Fibroblast of skin of abdomen (primary cell): ENCODE measurements at places on chromosomes 3 and 15.
A peak's percentile ranks its signal among the peaks of the same experiment; 100 is the strongest.

DNA sequence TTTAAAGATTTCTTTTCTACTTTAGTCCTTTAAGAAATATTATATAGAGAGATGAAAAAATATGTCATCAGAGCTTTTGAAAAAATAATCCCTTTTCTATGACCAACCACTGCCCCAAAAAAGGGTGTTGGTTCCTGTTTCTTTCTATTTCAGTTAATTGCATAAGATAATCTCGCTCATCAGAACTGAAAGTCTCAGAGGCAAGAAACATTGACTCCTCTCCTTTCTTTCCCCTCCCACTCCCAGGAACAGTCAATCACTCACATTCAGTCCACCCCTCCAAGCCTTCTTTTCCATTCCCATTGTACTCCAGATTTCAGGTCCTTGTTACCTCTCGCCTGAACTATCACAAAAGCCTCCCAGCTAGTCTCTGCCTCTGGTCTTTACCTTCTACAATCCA, 153.7 kb upstream of the ABI3BP start:
- DNase-seq, result peak; percentile 17

DNA sequence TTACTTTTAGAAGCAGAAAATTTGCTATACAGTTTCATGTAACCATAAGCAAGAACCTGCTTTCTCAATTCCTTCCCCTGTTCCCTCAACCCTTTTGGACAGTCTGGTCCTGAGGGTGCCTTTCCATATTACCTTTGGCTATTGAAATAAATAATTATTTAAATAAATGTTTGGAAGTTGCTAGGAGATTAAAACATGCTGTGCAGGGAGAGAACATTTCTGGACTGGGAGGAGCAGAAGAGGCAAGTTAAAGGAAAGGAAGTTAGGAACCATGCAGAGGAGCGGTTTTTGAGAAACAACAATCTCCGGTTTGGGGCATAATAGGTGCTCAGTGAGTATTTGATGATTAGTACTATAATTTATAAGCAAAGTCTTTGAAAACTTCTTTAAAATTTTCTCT, 41.8 kb downstream of the ZNF609 start:
- no peak for DNase-seq

- DNase-seq, result no peak
Observed at GRCh38 chr3:707041-707440, 385.8 kb upstream of the CNTN6 start.

DNA sequence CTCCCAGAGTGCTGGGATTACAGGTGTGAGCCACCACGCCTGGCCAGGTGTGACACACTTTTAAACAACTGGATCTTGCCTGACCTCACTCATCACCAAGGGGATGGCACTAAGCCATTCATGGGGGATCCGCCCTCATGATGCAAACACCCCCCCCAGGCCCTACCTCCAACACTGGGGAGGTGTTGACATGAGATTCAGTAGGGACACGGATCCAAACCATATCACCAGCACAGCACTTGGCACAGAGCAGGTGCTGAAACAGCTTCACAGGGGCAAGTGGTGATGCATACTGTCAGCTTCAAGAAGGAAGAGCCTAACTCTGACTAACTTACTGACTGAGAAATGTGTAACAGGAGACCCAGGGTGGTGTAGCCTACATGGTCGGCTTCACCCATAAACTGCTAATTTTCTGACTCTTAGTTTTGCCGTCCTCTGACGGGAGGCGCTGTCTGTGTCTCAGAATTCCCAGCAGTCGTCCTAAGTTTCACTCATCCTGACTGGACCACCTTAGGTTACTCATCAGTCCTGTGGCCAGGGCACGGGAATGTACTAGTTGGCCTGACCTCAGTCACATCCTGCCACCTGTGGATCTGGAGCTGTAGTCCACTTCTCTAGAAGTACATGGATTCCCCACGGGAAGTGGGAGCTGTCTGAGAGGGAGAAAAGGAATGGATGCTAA, 81.9 kb upstream of the PLXNA1 start:
- no peak for DNase-seq

DNA sequence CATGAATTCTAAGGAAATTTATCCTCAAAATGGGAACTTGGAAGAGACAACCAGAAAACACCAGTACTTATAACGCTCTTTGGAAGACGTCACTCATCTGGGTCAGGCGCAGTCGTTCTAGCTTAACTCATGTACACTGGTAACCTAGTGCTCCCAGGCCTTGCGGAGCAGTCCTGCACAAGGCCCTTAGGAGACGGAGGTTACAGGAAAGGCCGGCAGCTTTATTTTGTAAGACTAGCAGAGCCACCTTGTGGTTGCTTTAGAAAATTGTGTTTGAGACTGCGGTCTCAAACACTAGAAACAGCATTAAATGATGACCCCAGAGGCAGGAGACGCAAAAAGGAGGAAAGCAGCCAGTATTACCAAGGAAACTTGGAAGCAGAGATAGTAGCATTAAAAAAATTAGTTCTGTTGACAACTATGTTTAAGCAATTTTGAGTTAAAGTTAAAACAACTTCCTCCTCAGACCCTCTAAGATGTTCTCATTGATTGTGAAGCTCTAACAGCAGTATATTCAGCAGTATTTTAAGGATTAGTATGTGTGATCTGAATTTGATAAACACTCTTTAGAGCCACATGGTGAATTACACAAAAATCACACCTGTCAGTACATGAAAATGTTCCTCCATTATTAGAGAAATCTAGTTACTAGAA, 141.9 kb upstream of the C2CD4B start:
- DNase-seq, result peak; percentile 81

GRCh38 chr3:132570016-132570415, 27.1 kb upstream of the ACKR4 start:
- DNase-seq, result no peak

- peak; percentile 43 for DNase-seq
Observed at GRCh38 chr3:112793326-112794081, 53.2 kb downstream of the CD200R1L start.

DNA sequence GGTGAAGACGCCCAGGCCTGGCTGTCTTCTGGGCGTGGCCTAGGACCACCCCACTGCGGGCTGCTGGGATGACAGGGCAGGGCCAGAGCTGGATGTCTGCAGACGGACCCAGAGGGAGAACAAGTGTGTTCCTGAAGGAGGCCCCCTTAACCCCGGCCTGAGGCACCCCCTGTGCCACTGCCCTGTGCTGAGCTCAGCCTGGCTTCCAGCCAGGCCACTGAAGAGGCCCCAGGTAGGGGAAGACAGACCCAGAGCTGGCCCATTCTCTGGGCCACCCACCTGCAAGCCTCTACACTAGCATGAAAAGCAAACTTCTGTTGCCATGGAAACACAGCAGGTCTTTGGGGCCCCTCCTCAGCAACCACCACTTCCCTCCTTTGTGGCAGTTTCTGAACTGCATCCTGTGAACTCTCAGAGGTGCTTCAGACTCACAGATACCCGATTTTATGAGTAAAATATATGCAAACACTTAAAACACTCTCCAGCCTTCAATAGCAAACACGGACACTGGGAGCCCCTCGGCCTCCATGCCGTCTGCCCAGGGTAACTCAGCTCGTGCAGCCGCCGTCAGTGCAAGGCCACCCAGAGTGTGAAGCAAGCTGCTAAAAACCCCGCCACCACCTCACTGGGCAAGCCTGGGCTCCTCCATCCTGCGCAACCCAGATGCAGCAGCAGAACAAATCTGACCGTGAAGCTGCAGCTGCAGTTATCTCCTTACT, 42.5 kb downstream of the CMTM6 start:
- no peak for DNase-seq

DNA sequence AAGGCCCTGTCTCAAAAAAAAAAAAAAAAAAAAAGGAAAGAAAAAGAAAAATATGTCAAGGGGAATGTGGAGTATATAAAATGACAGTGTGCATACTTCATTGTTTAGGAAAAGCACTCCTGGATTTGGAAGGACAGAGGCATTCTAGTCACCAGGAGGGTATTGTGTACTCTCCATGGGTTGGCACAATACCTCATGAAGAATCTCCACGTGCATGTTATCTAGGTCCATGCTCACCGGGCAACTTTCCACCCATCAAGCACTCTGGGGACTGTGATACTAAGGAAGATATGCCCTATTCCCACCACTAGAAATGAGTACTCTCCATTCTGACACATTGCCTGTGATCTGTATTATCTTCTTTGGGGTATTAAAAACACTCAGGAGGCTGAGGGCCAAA, 15.4 kb upstream of the KPNA1 start:
- no peak for DNase-seq

DNA sequence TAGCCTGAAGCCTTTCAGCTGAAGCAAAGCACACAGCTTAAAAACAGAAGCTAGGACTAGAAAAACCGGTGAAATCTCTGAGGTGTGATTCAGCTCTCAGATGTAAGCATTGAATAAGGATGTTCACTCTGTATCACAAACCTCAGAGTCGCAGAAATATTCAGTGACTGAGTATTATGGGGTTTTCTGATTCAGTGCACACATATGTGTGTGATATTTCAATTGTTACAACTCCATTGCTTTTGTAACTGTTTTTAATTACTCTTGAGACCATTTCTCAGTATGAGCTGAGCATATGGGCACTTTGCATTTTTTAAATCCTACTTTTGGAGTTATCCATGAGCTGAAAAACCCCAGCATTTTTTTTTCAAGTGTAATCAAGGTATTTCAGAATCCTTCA, 868.8 kb downstream of the NTRK3 start:
- DNase-seq, result peak; percentile 91

DNA sequence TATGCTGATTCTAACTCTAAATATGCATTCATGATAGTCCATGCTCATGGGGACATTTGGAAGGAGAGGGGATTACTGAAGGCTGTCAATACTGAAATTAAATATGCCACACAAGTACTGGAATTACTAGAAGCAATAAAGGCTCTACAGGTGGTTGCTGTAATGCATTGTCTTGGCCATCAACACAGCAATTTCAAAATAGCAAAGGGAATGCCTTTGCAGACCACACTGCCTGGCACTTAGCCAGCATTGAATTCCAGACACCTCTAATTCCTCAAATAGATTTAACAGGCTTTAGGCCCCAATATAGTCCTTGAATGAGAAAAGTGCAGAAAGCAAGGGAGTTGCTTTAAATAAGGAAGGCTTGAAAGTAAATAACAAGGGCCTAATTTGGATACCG, 115.8 kb upstream of the PLCL2 start:
- DNase-seq, result peak; percentile 75

- DNase-seq, result no peak
Observed at GRCh38 chr3:182294696-182295095, 498.6 kb upstream of the ATP11B start.

- peak; percentile 89 for DNase-seq
Observed at GRCh38 chr3:32184187-32184730, 54.2 kb upstream of the CMTM8 start.

- DNase-seq, result peak; percentile 66
Observed at GRCh38 chr3:187186801-187187421, 10.4 kb upstream of the RTP1 start.

GRCh38 chr3:152591515-152591914, 243.4 kb upstream of the P2RY1 start:
- no peak for DNase-seq

- no peak for DNase-seq
Observed at GRCh38 chr3:9499455-9500107, 54.0 kb downstream of the LHFPL4 start.

DNA sequence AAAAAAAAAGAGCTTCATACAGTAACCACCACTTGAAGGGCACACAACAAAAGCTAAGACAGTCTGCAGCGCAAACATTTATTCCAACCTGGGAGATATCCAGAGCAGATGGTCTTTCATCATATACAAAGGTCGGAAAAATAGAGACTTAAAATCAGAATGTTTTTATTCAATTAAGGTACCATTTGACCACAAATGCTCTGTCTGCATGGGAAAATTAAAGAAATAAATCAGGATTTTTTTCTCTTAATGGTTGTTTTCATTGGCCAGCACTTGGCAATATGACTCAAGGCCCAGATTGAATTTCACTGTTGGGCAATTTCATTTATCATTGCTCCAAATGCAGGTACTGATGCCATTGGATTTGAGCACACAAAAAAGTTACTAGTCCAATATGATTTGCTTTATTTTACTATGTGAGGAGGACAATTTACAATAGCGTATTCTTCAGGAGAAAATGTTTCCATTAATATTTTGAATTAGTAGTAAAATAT, 145.9 kb upstream of the AGTR1 start:
- no peak for DNase-seq

GRCh38 chr15:72009222-72009621, 108.7 kb downstream of the MYO9A start:
- no peak for DNase-seq

GRCh38 chr3:106678657-106679390, 698.4 kb upstream of the CCDC54 start:
- no peak for DNase-seq

DNA sequence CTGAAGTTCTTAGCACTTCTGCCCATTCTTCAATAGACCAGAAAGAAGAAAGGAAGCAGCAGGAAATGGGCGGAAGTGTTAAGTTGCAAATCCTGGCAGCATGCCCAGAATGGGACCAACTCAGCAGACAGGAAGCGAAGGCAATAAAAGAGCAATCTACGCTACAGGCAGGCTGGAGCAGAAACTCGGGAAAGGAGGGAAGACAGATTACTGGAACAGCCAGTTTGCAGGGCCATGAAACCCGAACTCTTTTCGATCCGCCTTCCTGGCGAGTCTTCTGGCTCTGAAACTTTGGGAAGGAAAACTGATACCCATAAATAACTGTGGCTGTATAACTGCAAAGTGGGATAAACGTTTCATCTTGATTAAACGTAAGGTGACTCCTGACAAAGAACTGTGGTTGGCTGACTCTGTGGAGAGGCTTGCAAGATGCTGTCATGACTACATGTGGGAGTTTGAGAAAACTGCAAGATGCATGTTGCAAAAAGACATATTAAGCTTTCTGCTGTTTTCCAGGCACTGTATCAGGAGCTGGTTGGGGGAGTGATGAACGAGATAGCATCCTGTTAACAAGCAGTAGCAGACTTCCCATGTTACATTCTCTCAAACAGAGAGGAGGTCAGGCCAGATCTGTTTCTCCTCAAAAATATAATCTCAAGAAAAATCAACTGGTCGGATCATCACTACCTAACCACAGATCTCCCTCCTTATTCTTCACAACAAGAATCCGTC, 67.8 kb downstream of the FMN1 start:
- peak; percentile 97 for DNase-seq

- no peak for DNase-seq
Observed at GRCh38 chr3:42451546-42452230, 41.3 kb upstream of the LYZL4 start.

- DNase-seq, result no peak
Observed at GRCh38 chr3:94258851-94259250, 196.0 kb downstream of the NSUN3 start.

- peak; percentile 58 for DNase-seq
Observed at GRCh38 chr3:108862865-108863798, 40.5 kb downstream of the TRAT1 start.

- DNase-seq, result no peak
Observed at GRCh38 chr3:124597273-124597672, 133.0 kb upstream of the UMPS start.

DNA sequence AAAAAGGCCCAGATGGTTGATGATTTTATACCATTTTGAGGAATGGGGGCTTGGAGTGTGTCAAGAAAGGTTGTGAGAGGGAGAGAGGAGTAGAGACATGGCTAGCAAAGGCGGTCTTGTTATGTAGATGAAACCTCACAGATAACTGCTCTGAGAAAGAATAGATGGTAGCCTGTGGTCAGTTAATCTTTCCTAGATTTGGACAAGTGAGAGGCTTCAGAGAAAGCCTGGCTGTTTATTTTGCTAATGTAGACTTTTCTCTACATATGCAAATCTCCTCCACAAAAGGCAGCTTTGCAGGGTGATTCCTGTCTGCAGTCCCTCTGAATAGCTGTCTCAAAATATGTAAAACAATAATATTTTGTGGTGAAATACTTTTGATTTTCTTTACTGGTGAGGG, 177.3 kb downstream of the OTOL1 start:
- DNase-seq, result no peak
